Activated naive CD4-positive, alpha-beta T cell treated with anti-CD3 and anti-CD28 coated beads, Interleukin-2, amount 50 U/mL, for 72 hours (primary cell): ENCODE measurements at places on chromosomes 5 and 9. TPM values are rescaled to one million over a fixed set of nuclear protein-coding genes. Genes with fewer than 3 reads are reported as not detected.

DNA sequence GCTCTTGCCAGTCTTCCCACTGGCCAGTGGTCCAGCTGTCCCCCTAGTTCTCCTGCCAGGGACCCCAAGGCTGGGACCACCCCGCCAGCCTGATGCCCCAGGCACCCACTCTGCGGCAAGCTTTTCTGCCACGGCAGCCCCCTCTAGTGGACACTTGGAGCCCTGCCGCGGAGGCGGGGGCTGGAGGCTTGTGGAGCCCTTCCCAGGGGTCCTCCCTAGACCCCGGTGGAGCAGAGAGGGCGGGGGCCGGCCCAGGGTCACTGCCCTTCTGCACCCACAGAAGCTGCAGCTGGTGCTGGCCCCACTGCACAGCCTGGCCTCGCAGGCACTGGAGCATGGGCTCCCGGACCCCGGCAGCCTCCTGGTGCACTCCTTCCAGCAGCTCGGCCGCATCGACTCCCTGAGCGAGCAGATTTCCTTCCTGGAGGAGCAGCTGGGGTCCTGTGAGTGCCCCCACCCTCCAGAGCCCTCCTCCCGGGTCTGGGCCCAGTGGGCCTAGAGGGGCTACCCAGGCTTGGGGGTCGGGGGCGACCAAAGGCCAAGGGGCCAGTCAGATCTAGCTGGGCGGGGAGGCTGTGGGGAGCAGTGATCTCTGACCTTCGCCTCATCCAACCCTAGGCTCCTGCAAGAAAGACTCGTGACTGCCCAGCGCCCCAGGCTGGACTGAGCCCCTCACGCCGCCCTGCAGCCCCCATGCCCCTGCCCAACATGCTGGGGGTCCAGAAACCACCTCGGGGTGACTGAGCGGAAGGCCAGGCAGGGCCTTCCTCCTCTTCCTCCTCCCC lies 9.1 kb downstream of the EGFL7 start:
- peak; percentile 69 for DNase-seq

The GRM6 gene
- not detected for total RNA-seq

The IFNB1 gene
- total RNA-seq = 0.46 TPM

The IL5 gene
- total RNA-seq = not detected

The FKTN gene
- total RNA-seq = 14.3 TPM
